ENCODE measurements at places on chromosomes 2 and 18.

DNA sequence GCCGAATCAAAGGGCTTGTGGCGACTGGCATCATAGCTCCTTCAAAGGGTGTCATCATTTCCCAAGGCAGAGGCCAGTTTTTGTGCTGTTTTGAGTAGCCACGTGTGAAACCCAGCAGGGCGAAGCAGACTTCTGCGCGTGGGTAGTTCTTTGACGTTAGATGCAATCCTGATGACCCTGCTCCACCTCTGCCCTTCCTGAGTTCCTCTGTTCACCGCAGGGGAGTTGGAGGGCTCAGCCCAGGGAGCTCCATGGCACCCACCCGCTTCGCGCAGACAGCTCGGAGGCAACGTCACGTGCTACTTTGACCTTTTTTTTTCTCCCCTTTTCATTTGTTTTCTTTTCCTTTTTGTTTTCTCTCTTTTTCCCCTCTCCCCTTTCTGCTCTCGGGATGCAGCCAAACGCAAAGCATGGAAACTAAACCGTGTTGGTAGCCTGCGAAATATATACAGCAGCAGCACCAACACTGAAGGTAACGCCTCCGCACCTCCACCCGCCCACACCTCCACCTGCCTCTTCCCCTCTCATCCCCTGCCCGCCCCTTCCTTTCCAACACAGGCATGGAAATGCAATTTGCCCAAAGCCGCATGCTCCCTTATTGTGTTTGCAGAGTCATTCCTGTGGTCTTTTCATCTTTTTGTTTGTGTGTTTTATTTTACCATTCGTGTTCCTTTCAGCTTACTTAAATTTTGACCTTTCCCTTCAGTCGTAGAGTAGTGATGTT lies 153.6 kb downstream of the GBX2 start:
- DNase-seq, result no peak

DNA sequence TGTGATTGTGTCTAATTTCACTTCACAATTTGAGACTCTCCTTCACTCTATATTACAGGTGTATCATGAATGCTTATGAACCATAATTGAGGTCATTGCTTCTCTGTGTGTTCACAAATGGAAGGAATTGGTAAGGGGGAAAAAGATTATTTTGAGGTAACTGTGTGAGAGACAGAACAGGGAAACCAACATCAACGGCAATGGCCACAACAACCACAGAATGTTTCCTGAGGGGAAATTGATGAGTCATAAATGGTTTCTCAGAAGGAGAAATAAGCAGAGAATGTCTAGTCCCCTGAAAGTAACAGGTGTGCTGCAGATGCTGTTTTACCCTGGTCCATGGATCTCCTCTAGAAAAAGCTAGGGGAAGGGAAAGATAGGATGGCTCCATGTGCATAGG lies 361.2 kb upstream of the GALNT5 start:
- no peak for DNase-seq

GRCh38 chr2:20130821-20131645 lies 79.6 kb upstream of the LAPTM4A start:
- no peak for DNase-seq

- no peak for DNase-seq
Observed at GRCh38 chr2:232687382-232688160, 9.6 kb upstream of the GIGYF2 start.

DNA sequence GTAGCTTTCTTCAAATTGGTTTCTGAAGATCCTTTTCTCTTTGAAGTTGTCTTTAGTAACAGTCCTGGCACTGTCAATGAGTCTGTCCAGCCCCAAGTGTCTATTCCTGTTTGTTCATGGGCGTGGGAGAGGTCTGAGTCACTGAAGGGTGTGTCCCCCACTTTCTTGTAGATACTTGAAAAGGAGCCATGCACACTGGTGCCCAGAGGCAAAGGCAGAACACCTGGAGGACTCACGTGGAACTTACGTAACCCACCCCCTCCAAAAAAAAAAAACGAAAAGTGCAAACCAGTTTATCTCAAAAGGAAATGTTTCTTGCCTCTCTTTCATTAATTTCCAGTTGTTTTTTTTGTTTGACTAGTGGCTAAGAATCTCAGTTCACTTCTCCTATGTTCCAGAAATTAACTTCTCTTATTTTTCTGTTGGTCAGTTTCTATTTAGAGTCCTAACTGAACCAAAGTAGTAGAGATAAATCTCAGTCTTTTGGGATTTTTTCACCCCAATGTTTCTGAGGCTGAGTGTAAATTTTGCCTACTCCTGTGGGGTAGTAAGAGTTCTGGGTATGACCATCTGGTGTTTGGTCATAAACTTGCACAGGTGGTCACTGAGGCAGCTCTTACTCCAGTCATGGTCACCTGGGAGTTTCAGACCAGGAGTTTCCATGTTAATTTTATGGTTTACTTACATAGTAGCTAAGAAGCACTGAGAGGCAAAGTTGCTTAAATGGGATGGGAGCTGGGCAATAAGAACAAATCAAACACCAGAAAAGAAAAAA lies 54.9 kb downstream of the DSC3 start:
- no peak for DNase-seq

DNA sequence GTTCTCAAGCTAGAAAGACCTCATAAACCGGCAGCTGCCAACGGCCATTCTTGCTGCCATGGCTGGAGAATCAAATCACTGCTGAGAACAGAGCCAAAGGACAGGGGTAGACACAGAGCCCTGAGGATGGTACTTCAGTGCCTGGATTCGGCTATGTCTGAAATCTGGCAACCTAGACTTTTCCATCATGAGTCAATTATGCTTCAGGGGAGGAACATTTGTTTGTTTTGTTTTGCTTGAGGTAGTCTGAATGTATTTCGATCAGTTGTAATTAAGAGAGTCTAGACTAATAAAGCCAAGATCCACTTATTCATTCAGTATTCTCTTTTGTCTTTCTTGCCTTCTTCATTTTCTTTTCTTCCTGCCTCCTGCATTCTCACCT lies 122.8 kb upstream of the SH3BP4 start:
- DNase-seq, result no peak

DNA sequence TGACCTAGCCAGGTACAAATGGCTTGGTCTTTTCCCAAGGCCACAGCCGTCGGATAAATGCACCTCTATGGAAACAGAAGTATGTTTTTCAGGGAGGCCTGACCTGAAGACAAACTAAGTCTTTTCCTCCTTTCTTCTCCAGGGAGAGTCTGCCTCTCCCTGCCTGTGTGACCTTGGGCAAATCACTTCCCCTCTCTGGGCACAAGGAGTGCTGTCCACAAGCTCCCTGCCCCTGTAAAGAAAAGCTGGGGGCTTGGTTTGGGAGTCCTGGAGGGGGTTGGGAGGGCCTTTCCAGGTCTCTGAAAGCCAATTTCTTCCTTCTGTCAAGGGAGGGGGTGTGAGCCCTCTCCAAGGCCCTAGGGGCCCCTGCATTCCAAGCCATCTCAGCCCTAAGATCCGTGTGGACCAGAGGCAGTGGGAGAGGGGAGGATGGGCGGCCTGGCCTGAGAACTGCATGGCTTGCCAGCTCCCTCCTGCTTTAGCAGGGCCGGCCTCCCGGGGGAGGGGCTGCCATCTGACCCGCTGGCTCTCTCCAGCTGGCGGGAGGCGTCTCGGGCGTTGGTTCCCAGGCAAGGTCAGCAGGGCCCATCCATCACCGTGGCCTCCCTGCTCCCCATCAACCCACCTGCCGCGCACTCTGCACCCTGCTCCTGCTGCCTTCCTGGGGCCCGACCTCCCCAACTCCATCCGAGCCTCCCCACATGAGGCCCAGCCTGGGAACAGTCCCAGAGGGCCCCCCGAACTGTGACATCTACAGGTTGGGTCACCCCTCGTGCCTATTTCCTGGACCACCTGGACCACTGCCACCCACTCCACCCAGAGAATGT lies 61.4 kb downstream of the SMAD7 start:
- DNase-seq, result no peak

- DNase-seq, result no peak
Observed at GRCh38 chr2:125745514-125745913, 910.4 kb upstream of the GYPC start.

DNA sequence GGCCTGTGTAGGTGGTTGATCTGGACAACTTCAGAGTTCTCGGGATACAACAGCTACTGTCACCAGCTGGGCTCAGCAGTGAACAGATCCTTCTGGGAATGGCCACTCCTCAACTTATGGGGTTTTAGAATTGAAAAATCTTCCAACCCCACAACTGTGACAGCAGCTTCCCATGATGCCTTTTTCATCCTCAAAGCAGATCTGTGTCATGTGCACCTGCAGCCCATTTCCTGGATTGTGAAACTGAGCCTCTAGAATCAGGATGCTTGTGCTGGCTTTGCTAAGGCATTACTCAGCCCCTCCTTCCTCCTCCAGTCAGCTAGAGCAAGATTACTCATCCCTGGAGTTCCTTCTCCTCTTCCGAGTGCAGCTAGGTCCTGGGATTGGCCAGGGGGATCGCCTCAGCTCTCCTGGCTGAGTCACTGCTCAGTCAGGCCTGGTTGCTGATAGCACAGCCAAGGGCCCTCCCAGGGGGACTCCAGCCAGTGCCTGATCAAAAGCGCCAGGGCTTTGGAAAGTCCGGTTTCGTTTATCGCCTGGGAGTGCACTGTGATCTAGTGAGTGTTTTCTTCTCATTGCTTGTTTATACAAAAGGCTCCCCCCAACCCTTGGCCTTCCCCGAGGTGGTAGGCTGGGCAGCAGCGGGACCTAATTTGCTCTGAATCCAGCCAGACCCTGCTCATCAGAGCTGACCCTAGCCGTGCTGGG lies 2.4 kb upstream of the LPIN1 start:
- DNase-seq, result peak; percentile 47

GRCh38 chr2:17878281-17879136 lies at the start of gene KCNS3:
TSS of gene KCNS3 (plus strand) at chr2:17878667. CDS start at chr2:17931009, 52,342 bp downstream.
- DNase-seq, result no peak

GRCh38 chr2:136530146-136530545 lies 235.2 kb upstream of the THSD7B start:
- DNase-seq, result no peak

DNA sequence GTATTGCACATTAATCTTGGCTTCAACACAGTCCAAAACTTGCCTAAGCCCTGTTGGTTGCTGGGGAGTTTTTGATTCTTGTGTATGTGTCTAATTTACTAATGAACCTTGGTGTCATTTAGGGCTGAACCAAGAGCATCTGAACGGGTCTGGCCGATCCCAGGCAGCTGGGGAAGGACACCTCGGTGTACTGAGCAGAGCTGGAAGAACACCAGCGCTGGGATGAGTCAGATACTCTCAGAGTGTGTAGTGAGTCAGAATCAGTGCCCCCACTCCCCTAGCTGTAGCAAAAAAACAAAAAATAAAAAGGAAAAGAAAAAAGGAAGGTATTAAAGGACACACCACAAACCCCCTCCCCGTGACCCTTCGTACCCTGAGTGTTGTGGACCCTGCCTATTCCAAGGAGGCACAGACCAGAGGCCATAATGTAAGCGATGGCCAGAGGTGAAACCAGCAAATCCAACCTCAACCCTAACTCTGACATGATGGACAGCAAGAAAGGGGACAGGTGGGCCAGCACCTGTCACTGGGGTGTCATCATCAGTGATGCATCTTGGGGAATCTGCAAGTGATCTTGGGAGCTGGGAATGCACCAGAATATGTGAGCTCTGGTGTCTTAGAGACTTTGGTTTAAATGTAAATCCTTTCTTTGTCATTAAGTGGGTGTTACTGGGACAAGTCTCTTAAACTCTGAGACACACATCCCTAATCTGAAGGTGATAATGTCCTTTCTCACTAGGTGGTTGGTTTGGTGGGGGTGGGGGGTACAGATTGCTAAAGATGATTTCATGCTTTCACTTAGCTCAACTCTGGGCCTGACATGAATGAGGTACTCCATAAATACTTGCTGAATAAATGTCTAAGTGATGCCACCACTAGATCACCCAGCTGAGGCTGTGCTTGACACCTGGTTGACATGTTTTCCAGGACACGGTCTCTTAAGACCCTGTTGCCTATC lies 34.2 kb upstream of the NCOA1 start:
- no peak for DNase-seq

- no peak for DNase-seq
Observed at GRCh38 chr2:38362232-38362631, 14.8 kb downstream of the ATL2 start.

- no peak for DNase-seq
Observed at GRCh38 chr2:37232131-37232933, 874 bp downstream of the NDUFAF7 start.

DNA sequence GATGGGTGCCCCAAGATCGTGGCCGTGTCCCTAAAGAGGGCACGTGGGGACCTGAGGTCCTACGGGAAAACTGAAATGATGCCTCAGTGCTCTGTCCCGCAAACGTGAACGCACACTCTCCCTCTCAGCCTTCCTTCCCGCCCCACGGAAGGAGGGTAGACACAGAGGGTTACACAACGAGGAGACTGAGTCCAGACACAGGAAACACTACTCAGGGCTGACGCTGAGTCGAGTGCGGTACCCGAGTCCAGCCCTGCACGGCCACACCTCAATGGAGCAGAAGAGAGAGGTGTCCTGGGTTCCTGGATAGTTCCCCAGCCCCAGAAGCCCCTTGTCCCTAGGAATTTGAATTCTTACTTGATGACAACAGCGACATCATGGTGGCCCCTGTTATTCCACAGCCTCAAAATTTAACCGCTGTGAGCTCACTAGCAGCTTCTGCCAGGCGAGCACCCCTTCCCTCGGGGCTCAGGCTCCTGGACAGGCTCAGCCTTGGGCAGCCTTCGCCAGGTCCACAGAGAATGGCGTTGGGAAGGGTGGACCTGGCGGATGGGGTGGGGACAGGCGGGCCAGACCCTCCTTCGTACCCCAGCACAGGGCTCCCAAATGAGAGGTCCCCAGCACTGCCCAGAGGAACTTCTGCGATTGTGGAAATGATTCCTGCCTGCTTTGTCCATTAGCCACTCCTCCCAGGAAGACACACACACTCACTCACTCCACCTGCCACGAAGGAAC lies 980 bp upstream of the RNPEPL1 start:
- DNase-seq, result no peak

- DNase-seq, result no peak
Observed at GRCh38 chr2:127305990-127306585, 12.1 kb upstream of the ERCC3 start.

DNA sequence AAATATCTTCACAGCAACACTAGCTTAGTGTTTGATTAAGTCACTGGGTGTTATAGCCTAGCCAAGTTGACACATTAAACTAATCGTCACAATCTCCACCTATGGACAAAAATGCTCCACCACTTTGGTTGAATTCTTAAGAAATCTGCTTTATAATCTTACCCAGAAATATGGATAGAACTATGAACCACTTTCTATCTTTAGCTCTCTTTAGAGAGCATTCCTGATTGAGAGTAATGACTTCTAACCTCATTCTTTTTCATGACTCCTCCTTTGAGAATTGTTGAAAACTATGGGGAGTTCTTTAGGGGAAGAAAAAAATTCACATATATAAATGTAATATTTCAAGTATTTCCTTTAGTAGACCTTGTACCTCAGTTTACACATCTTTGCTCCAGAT lies 1282.2 kb upstream of the ZEB2 start:
- DNase-seq, result no peak

All from stimulated activated CD4-positive, alpha-beta T cell treated with anti-CD3 and anti-CD28 coated beads, Interleukin-15, amount 100 ng/mL, for 1 hour (primary cell).